Brain microvascular endothelial cell (primary cell): ENCODE measurements at places on chromosomes 4 and X.

GRCh38 chrX:6159468-6159867 lies 69.2 kb downstream of the NLGN4X start:
- no peak for DNase-seq

- no peak for DNase-seq
Measured at GRCh38 chr4:169460081-169460480, 152.3 kb downstream of the NEK1 start.

DNA sequence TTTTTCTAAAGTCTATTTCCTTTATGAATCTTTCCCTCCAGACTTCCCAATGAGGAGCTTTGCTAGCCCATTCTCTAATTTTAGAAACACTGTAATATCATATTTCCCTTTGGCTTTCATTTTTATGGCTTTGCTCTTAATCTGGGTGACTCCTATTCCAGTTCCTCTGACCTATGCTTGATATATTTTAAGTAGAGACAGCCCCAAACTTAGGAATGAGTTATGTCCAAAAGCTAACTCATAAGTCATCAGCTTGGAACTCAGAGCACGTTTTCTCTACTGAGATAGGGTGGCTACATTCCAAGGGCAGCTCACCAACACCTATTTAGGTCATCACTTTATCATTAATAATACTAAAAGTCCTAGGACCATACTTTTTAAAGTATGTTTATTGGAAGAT lies 77.8 kb downstream of the OR13H1 start:
- no peak for DNase-seq

DNA sequence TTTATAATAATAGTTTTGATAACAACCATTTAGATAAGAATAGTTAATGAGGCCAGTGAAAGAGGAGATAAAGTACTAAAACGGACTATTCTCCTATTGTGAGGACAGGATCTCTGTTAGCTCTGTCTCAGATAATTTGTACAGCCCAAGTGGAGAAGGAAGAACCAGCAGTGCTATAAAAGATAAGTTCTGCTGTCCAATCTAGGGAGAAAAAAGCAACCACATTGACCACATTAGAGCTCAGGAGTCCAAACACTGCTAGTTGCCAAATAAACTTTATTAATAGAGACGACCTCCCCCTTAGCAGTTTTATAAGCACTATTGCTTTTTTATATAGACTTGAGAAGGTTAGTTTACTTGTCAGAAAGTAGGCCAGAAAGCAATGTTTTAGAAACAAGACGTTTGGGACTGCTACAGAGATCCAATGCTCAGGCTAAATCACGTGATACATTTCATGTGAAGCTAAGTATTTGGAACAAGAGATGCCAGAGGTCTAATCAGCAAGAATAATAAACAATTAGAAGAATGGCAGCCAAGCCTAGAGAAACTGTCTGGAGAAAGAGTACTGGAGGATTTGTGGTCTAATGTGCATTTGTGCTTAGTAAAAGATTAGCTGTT lies 15.9 kb downstream of the IL15 start:
- no peak for DNase-seq

GRCh38 chr4:168852387-168852786 lies 157.7 kb downstream of the CBR4 start:
- DNase-seq = no peak

DNA sequence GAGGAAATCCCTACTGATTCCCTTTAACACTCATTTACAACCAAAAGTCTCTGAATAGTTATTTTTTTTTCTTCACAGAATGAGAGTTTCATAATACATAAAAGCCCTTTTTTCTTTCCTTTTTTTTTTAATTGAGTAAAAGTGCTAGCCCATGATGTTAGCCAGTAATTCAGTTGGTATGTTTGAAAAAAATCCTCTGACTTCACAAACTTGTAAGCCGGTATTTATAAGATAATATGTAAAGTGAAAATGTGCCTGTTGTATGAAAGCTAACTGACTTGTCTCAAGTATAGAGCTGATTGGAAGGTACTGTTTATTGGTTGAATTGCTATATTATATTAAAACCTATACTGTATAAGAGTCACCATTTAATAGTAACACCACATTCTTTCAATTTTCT lies 70.2 kb upstream of the NEIL3 start:
- DNase-seq = no peak

GRCh38 chr4:112109360-112110058 lies 35.7 kb upstream of the FAM241A start:
- DNase-seq = peak; percentile 25

- peak; percentile 20 for DNase-seq
Measured at GRCh38 chrX:136711147-136711546, 63.2 kb downstream of the CD40LG start.

DNA sequence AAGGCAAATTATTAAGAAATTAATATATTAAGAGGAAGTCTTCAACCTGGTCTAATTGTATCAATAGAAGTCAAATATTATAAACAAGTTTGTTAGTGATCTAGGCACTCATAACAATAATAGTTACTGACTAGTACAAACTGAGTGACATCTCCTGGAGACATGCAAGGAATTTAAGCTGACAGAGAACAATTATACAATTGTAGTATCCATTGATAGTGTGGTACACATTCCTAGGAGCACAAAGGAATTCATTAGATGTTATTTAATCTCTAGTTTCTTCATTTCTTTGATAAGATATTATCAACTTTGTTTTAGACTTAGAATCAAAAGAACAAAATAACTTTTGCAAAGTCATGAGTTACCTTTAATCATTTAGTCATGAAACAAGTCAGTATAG lies 1048.6 kb downstream of the PCDH7 start:
- no peak for DNase-seq

DNA sequence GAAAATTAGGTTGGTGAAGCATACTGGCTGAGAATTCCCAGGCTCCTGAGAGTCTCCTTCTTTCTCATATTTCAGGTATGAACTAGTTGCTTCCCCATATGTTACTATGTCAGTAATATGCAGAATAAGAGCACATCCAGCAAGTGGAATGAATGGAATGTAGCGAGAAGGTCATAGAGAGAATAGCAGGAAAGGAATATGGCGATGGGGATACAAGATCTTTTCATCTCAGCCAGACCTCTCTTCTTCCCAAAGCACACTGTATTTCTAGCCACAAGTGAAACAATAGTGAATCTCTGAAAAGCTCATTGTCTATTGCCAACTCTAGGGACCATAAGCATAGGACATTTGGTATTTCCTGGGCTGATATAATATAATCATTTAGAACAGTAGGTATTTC lies 54.6 kb upstream of the MMAA start:
- DNase-seq = no peak

GRCh38 chrX:70755850-70756249 lies 152.7 kb downstream of the TEX11 start:
- no peak for DNase-seq

- DNase-seq = no peak
Measured at GRCh38 chrX:24207826-24208225, 58.3 kb downstream of the ZFX start.

GRCh38 chr4:185358514-185358913 lies 37.2 kb downstream of the LRP2BP start:
- DNase-seq = peak; percentile 89

DNA sequence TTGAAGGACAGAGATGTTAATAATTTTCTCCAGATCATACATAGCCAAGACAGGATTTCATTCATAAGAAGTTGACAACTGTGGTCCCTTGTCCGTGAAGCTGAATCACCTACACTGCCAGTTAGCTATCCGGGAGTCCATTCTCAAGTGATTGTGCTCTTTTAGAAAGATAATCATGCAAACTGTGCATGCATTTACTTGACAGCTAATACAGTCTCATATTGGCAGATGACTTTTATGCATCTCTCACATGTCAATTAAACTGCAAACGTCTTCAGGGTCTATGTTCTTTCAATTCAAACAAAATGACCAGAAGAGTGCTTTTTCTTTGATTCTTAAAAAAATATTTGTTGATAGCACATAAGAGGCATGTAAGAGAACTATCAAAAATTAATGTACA lies 1572.9 kb downstream of the C4orf33 start:
- no peak for DNase-seq

- no peak for DNase-seq
Measured at GRCh38 chr4:13920111-13920875, 292.8 kb upstream of the BOD1L1 start.

DNA sequence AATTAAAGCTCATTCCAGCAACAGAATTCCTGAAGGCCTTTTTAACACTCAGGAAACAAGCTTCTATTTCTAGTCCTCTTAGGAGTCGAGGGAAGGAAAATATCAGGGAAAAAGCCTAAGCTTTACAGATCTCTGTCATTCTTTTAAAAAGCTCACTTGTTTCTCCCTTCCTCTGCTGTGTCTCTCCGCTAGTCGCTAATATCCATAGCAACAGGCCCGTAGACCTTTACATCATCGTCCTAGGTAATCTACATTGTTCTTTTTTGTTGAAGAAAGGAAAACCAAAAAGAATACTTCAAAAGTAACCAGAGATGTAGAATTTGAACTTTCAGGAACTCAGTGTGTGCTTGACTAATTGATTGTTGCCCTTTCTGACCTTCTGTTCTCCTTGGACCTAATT lies 45.9 kb upstream of the MTMR1 start:
- DNase-seq = no peak

- DNase-seq = no peak
Measured at GRCh38 chr4:1155314-1155713, 17.1 kb downstream of the SPON2 start.

GRCh38 chrX:150605603-150606002 lies 37.2 kb downstream of the MTM1 start:
- DNase-seq = no peak

DNA sequence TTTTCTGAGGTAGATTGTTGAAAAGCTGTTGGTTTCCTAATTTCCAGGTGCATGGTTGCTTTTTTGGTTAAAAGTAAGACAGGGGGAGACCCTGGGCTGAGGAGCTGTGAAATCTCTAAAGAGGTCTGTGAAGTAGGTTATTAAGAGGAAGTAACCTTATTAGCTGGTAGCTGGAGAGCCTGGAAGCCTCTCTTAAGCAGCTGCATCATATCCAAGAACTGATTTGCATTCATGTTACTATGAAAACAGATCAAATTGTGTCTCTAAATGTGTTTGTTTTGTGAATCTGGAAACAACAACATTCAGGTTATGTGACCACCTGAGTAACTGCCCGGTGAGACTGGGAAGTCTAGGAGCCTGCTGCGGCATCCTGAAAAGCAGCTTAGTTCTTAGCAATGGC lies 54.1 kb downstream of the ARHGAP10 start:
- no peak for DNase-seq

DNA sequence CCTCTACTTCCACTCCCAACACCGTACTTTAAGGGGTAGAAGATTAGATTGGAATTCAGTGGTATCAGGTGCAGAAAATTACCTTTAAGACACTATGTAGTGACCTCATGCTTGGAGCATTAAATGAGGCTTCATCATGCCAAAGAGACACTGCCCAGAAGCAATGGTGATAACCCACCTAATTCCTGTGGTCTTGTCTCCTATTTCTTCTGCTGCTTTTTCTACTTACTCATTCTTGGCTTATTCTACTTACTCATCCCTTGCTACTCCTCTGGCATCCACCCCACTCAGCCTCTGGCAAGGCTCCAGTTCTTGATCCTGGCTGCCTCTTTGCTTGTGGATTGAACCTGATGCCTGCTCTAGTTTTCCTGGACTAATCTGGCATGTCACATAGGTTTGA lies 62.3 kb upstream of the ADAMTS3 start:
- DNase-seq = peak; percentile 89

DNA sequence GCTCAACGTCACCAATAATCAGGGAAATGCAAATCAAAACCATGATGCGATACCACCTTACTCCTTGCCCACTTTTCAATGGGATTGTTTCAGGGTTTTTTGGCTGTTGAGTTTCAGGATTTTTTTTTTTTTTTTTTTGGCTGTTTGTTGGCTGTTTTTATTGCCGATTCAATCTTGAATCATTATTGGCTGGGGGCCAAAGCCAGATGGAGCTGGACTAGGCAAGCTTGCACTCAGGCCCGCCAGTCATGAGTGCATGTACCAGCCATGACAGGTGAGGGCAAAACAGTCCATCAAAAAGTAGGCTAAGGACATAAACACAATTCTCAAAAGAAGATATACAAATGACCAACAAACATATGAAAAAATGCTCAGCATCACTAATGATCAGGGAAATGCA lies 13.3 kb downstream of the YIPF7 start:
- no peak for DNase-seq

DNA sequence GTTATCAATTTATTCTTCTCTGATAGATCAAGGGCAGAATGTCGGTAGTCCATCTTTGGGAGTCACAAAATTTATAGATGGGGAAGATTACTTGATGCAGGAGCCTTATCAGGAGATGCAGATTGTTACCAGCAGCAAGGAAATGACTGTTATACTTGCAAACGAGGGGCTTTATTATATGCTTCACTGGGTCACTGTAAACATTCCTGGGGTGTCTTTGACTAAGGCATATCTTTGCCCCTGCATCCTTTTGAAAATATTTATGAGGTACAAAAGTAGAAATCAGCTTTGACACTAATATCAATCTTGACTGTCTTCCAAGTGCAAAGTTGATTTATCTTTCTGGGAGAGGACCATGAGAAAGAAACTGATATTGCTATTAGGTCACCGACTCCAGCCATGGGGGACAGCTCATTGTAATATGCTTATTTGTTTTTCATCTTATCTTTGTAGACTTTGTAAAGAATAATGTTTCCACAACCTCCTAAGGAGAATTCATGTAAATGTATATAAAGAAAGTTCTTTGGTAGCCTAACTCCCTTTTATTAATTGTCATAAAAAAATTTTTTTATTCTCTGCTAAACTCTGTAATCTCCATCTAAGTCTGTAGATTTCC lies 177.3 kb upstream of the EMCN start:
- no peak for DNase-seq

DNA sequence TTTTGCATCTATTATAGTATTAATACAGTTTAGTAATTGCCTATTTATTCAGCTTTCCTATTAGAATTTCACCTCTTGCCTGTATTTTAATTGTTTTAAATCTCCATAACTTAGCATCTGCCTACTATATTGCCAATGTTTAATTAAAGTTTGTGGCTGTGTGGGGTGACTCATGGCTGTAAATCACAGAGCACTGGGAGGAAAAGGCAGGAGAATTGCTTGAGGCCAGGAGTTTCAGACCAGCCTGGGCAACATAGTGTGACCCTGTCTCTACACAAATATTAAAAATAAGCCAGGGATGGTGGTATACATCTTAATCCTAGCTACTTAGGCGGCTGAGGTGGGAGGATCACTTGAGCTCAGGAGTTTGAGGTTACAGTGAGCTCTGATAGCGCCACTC lies 14.5 kb upstream of the CCSER1 start:
- DNase-seq = no peak

- DNase-seq = no peak
Measured at GRCh38 chr4:181289198-181289597, 954.0 kb upstream of the TENM3 start.

GRCh38 chrX:1412551-1413161 lies 20.7 kb upstream of the SLC25A6 start:
- DNase-seq = no peak

- no peak for DNase-seq
Measured at GRCh38 chr4:155017426-155017825, 191.0 kb upstream of the NPY2R start.

DNA sequence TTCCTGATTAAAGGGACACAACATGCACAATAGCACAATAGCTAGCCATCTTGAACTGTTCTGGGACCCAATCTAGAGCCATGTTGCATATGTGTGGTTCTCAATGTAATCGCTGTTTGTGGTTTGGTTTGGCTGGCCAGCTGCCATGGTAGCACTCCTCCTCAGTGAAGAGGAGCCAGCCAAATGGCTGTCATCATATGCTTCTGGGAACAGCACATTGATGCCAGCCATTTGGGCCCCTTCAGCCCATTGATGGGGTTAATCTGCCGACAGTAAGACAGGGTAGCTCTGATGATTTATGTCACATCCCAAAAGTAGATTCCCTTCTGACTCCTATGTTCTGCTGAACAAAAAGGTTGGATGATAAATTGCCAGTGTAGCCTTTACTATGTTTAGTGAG lies 48.5 kb downstream of the AWAT2 start:
- DNase-seq = no peak
